ENCODE measurements at places on chromosomes 5 and 9.

DNA sequence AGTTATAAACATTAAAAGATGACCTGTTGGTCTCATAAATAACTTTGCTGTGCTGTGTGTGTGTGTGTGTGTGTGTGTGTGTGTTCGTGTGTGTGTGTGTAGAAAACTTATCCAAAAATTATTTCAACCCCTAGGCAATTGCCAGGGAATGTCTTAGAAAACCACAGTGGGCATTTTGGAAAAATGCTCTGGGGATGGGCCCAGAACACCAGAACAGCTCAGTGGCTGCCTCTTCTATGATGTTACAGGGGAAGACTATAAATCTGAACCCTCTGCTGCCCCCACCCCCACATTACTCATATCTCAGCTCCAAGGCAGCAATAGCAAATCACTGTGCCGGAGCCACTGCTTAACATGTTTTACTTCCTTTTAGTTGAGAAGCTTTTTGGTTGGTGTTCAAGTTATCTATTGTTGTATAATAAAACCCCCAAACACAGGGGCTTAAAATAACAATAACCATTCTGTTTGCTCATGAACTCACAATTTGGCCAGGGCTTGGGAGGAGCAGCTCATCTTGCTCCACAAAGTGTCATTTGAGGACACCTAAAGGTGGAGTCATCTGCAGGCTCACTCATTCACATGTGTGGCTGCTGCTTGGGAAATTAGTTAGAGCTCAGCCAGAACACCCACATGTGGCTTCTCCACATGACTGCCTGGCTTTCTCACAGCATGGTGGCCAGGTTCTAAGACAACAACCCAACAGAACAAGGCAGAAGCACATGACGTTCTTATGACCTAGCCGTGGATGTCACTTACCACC, 40.4 kb downstream of the ACTBL2 start:
- no peak for DNase-seq

- DNase-seq = no peak
Observed at GRCh38 chr5:63768221-63768620, 194.0 kb downstream of the HTR1A start.

DNA sequence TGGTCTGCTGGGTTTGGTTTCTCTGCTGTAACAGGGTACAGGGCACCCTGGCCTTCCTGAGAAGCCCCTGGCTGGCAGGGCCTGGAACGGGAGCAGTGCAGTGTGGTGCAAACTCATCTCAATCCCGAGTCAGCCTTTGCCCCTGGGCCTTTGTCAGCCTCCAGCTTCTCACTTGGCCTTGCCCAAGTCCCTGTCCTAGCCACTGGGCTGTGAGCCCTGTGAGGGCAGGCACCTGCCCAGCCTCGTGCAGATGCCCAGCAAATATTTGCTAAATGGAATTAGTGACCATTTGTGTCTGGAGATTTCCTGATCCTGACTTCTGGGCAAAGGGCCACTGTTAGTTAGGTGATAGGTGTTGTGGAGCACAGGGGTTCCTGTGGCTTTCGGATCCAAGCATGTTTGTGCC, 13.0 kb downstream of the RGS3 start:
- DNase-seq = no peak

- DNase-seq = no peak
Observed at GRCh38 chr5:173997331-173997730, 8.4 kb downstream of the C5orf47 start.

- DNase-seq = no peak
Observed at GRCh38 chr9:11742471-11742870, 950.7 kb upstream of the TYRP1 start.

DNA sequence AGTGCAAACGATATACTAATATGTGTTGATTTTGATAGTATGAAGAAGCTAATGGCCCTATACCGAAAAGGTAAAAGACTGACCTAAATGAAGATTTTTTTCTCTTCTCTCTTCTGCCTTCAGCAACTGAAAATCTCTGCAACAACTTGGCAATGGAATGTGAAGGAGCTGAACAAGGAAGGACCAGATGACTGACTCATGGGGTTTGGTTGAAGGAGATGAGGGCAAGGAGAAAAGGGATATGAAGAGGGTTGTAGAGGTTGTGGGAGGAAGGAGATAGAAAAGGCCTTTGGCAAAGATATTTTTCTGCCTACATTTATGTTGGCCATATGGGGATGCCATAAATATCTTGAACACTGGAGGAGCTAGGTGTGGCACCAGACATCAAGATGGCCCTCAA, 129.7 kb upstream of the CHD1 start:
- DNase-seq = no peak

DNA sequence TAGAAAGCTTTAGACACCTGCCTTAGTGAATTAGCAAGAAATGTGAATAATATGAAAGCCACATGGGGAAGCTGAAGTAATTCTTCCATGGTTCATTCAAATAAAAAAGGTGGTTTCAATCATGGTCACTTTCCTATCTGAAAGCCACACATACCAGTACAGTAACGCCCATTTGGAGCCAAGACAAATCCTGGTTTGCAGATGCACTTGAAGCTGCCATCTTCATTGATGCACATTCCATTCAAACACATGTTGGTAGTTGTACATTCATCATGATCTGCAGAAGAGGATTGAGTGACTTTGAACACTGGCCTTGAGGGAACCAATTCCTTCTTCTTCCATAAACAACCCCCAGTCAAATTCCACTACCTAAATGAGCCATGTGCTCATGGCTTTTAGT, 161.5 kb downstream of the FBN2 start:
- DNase-seq = no peak

GRCh38 chr5:173782671-173783101, 105.5 kb upstream of the CPEB4 start:
- DNase-seq = no peak

DNA sequence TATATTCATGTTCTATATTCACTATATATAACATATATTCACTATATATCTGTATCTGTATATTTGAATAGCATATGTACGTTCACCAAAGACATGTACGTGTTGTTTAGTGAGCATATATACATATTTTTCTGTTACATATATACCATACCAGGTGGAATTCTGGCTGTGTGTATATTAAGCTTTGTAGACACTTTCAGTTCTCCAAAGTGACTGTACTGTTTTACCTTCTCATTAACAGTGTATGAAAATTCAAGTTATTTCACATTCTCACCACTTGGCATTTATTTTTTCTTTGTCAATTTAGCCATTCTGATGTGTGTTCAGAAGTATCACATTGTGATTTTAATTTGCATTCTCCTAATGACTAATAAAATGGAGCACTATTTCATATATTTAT, 52.2 kb downstream of the DROSHA start:
- DNase-seq = no peak

- peak; percentile 19 for DNase-seq
Observed at GRCh38 chr9:133113949-133114885, 6.8 kb downstream of the RALGDS start.

- DNase-seq = no peak
Observed at GRCh38 chr5:165620394-165620793, 2115.0 kb downstream of the MAT2B start.

DNA sequence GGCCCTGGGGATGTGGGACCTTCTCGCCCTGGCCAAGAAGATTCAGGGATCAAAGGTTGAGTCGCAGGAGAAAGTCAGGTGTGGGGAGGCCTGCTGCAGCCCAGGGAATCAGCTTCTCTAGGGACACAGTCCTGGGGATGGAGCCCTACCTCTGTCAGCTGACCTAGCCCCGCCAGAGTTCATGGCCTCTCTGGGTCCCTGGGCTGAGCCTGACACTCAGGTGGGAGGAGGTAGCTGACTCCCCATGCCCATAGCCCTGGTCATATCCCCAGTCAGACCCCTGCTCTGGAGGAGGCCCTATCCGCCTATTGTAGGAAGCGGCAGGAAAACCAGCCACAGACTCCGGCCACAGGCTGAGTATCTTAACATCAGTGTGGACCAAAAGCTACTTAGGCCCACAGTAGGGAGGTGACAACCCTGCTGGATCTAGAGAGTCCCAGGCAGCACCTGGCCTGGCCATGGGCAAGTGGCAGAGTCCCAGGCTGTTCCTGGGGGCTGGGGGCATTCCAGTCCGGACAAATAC, 15.0 kb upstream of the MRNIP start:
- no peak for DNase-seq

DNA sequence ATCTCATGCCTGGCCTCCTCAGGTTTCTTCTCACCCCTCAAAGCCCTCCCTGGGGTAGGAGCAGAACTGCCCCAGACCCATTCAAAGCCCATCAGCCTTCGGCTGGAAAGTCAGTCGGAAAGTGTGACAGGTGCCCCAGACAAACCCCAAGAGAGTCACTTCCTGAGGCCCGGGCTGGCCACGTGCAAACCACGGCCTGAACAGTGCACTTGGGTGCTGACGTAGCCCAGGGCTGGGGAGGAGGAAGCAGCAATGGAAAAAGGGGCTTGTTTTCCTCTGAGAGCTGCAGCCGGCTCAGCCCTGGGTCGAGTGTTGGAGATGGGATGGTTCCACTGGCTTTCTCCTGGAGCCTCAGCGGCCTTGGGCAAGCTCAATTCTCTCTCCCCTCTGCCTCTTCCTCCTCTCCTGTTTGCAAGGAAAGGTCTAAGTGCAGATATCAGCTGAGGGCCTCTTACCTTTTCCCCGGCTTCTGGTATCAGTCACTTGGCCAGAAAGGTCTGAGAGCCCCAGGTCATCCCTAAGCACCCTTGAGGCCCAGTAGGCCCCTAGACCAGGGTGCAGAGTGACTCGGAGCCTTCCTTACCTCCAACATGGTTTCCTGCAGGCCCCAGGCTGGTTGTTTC, 5.9 kb upstream of the EGR1 start:
- DNase-seq = no peak

- no peak for DNase-seq
Observed at GRCh38 chr5:9604416-9604815, 25.7 kb downstream of the TAS2R1 start.

- no peak for DNase-seq
Observed at GRCh38 chr5:23675456-23675855, 168.0 kb downstream of the PRDM9 start.

- DNase-seq = no peak
Observed at GRCh38 chr5:119899981-119900380, 270.6 kb downstream of the FAM170A start.

DNA sequence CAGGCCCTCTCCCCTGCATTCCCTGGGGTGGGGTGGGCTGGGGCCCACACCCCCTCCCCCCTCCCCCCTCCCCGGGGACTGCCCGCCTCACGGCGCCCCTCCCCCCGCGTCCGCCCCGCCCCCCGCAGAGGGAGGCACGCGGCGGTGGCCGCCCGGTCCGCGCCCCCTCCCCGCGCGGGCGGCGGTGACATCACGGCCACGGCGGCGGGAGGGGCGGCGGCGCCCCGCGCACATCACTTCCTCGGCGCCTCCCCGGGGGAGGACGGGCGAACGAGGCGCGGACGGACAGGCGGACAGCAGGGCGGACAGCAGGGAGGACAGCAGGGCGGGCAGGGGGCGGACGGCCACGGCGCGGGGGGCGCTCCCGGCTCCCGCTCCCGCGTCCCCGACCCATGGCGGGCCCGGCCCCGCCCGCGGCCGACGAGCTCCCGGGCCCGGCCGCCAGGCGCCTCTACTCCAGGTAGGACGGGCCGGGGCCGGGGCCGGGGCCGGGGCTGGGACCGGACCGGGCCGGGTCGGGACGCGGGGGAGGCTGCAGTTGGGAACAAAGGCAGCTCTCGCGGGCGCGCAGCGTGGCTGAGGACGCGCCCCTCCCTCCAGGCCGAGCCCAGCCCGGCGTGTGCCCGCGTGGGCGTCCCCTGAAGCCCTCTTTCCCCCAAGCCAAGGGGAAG, at the start of gene GPSM1:
TSS of gene GPSM1 (plus strand) at position 236 of the 671 bp plus-strand sequence. CDS start at position 393, 157 bp downstream.
- no peak for DNase-seq

DNA sequence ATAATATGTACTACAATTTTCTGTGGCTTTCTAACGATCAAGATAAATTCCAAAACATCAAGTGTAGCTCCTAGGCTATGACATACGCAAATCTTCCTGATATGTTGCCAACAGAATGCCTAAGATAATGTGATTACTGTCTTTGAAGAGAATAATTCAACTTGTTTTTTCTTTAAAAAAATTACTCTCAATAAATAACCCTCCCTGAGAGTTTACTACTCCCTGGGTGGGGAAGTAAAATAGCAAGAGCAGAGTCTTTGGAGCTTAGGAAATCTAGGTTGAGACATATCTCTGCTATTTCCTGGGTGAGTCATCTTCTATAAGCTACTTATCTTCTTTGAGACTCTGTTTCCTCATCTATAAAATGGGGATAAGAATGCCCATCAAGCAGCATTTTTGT, 201.2 kb downstream of the ACTL7B start:
- DNase-seq = no peak

DNA sequence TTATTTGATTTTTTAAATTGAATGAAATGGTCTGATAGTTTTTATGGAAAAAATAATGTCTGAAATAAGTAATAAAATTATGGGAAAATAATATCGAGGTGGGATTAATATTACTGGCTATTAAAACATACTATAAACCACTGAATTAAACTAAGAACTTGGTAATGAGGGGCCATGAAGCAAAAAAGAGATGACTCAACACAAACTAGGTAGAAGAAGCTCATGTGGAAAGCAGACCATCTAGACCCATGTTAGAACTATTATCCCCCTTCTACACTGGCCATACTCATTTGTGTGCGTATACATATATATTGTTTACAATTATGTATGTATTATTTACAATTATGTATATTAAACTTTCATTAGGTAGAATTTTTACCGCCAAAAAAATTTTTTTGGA, 8.5 kb upstream of the GPR150 start:
- DNase-seq = no peak

DNA sequence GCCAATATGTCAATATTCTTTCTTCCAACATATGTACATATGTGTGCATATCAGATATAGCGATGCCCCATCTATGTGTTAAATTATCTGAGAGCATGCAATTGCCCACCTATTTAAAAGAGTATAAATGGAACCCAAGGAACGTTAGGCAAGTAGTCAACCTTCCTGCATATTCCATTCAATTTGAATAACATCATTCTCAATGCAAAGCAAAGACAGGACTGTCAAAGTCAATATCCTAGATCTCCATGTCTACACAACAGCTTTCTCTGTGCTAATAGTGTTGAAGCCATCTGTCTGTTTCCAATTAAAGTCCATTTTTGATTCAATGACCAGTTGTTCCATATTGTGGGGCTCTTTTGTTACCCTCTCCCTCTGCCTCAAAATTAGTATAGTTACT, 85.3 kb upstream of the COX7C start:
- no peak for DNase-seq

GRCh38 chr9:123929177-123929869, 603 bp downstream of the DENND1A start:
- DNase-seq = no peak

- no peak for DNase-seq
Observed at GRCh38 chr9:16192403-16193017, 639.7 kb downstream of the CCDC171 start.

Data from NCI-H1092 (cell line).